Urinary bladder (tissue), 4 donors: ENCODE measurements at places on chromosomes 4 and X. TPM values are rescaled to one million over a fixed set of nuclear protein-coding genes. Genes with fewer than 3 reads are reported as not detected.
A peak's percentile ranks its signal among the peaks of the same experiment; 100 is the strongest.

- no peak for DNase-seq
Observed at GRCh38 chr4:128130621-128131020, 69.5 kb downstream of the LARP1B start.

The SLC9B1 gene
- 5.2 TPM for total RNA-seq

DNA sequence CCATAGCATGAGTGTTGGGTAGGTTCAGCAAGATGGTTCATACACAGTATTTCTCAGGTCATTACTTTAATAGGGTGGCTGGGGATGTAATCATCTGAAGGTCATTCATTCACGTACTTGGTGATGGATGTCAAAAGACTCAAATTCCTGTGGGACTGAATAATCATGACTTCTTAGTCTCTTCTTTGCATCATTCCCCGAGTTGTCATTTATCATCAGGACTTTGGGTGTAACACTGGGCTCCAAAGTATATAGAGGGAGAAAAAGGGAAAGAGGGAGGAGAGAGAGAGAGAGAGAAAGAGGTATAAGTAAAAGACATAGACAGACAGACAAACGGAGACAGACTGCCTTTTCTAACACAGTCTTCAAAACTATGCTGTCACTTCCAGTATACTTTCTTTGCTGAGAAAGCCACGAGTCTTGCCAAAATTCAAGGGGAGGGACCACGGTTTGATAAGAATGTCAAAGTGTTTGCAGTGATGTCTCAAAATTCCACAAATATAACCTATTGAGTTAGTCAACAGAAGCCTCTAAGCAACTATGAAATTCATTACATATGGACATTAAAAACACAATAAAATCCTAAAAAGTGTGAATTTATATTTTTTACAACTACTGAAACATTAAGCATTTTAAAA is 55.9 kb downstream of the UGT2A3 start:
- DNase-seq: no peak

GRCh38 chr4:165502916-165503907 is 124.4 kb downstream of the CPE start:
- DNase-seq: no peak

GRCh38 chrX:47170861-47171692 is 22.6 kb upstream of the UBA1 start:
- no peak for DNase-seq

- DNase-seq: no peak
Observed at GRCh38 chr4:88010966-88011365, 3.5 kb downstream of the PKD2 start.

- DNase-seq: no peak
Observed at GRCh38 chr4:75099321-75099720, 166.4 kb downstream of the PARM1 start.

The IL15 gene
- 5.9 TPM for total RNA-seq

DNA sequence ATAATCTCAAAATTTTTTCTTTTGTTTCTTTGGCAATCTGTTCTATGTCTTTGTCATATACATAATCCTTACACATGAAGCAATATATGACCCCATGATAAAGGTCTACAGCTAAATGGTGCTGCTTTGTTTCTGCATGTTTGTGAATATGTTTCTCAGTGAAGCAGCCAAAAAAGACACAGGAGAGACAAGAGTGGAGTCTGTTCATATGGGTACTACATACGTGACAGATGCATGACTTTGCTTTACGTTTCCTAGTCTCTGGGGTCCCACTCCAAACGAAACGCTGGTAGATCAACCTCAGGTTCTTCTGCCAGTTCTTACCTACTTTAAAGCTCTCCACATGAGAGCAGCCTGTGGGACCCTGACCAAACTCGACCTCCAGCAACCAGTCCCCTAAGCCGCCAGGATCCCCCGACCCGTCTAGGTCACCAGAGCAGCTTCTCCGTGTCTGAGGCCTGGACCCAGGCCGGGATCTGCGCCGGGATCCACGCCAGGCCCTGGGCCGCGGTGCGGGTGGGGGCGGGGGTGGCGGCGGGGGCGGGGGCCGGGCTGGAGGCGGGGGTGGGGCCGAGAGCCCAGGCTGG is 1.5 kb downstream of the USP51 start:
- DNase-seq: peak; percentile 2

GRCh38 chr4:24980064-24980690 is 50.6 kb downstream of the LGI2 start:
- peak; percentile 37 for DNase-seq

- no peak for DNase-seq
Observed at GRCh38 chr4:151960449-151961230, 199.8 kb upstream of the GATB start.

DNA sequence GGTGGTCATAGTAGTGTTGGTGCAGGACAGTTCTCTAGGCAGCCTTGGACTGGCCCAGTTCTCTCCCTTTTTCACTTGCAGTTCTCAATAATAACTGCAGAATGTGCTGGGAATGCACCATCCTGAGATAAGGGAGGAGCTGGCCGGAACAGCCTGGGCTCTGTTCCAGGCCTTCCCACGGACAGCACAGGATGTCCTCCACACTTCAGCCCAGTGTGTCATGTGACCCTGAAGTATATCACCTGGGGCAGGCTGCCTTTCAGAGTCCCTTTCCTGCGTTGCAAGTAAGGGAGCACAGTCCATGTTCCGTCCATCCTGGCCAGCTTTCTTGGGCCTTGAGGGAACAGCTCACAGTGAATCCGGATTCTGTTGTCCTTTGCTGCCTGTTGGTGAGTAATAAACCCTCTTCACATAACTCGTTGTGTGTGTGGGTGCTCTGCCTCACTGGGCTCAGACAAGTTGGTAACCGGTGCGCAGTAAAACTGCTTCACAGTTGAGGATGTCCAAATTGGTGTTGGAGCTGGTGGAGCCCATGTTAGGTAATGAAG is 32.3 kb upstream of the BBS12 start:
- DNase-seq: peak; percentile 41

DNA sequence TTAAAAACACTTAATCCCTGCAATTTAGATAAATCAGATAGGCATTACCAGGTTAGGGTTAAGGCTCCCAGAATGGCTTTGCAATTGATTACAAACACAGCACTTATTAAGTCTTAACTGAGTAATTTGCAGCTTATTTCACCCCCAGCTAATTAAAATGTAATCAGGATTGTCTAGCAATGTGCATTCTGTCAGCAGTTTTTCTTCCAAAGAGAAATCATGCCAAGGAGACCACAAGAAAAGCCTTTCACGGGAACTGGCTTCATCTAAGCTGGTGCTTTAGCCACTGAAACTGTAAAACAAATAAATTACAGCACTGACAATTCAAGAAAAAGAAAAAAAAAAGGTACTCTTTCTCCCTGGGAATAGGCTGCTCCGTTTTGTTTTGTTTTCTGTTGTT is 2.1 kb downstream of the ANOS1 start:
- no peak for DNase-seq

- no peak for DNase-seq
Observed at GRCh38 chrX:107742700-107743191, 32.8 kb downstream of the TSC22D3 start.

- no peak for DNase-seq
Observed at GRCh38 chr4:66376921-66377320, 706.6 kb upstream of the EPHA5 start.

DNA sequence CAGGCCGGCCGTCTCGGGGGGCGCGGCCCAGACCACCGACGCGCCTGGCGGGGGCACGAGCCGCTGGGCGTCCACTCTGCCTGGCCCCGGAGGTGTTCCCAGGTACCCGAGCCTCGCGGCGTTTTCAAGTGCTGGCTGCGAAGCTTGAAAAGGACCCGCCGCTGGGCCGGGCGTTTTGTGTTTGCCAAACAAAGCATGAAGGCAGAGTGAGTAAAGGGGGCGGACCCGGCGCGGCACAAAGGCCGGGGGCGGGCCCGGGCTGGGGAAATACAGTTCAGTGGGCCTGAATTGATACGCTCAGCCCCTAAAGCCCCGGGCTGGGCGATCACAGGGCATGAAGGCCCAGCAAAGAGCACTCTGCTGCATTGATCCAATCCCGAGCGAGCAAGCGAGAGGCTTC is 65.4 kb downstream of the SOX3 start:
- DNase-seq: no peak

The BTK gene
- total RNA-seq: 7.6 TPM

The RHOXF2 gene
- total RNA-seq: not detected

DNA sequence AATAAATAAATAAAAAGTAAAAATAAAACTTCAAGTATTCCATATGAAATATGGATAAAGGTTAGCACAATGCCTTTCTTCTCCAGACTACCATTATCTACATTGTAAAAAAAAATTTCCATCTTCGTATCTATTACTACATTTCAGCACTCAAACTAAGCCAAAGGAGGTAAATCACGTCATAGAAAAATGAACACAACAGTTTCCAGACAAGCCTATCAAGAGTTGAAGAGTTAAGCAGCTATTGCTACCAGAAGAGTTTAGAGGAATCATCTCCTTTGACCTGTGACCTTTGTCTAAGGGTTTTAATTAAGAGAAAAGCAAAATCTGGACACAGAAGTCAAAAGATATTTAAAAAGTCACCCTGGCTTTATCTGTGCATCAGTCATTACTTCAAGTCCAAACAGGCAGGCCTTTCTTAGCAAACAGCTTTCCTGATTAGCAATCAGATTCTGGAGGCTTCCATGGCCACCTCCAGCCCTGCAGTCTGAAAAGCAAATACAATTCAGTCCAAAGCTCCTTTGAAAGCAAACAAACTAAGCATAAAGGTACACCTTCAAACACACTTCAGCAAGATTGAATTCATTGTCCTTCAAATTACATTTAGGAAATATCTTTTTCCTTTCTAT is 82.2 kb downstream of the APBB2 start:
- no peak for DNase-seq

- no peak for DNase-seq
Observed at GRCh38 chrX:28802625-28803024, 215.4 kb downstream of the IL1RAPL1 start.

The TRIM60 gene
- total RNA-seq: not detected

DNA sequence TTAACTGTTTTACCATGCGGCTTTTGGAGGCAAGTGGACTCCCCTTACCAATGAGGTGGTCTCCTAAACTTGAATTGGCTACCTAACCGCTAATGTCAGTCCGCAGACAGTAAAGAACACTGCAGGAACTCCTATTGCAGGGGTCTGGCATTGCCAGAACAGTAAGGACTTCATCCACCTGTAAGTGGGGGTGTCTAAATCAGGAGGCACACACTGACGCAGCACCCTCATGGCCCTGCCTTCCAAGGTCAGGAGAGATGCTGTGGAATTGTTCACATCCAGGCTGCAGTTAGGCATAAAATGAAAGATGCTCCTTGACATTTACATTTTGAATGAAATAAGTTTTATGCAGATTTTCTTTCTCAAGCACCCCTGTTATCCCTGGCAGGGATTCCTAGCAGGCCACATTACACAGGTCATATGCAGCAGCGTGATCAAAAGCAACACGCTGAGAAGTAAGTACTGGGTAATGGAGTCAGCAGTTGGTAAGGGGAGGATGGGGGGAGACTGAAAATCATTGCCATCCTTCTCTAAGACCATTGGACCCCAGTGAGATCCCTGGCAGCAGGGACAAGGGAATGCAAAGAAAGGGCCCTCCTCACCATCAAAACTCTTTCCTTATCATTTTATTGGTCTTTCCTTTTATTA is 3.8 kb downstream of the PPARGC1A start:
- DNase-seq: no peak

DNA sequence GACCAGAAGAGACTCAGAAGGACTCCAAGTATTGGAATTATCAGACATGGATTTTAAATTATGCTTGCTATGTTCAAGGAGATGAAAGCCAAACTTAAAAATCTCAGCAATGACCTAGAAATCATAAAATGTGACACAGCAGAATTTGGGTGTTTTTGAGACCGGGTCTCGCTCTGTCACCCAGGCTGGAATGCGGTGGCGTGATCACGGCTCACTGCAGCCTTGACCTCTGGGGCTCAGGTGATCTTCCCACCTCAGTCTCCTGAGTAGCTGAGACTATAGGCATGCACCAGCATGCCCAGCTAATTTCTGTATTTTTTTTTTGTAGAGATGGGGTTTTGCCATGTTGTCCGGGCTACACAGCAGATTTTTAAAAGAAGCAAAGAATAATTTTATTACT is 12.7 kb downstream of the TAB3 start:
- no peak for DNase-seq

DNA sequence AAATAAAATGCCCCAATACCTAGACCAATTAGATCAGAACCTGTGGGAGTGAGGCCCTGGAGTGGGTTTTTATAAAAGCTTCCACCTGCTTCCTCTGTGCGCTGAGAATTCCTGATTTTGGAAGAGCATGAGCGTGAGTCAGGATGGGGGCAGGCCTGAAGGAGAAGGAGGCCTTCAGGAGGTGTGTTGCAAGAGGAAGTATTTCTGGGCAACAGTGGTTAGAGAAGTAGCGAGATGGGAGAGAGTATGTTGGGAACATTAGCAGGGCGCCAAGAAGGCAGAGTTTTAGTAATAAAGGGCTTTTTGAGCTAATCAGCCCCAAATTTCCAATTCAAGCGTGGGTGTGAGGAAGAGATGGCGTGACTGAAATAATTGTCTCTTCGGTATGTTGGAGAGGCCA is 349.8 kb downstream of the UNC5C start:
- no peak for DNase-seq

DNA sequence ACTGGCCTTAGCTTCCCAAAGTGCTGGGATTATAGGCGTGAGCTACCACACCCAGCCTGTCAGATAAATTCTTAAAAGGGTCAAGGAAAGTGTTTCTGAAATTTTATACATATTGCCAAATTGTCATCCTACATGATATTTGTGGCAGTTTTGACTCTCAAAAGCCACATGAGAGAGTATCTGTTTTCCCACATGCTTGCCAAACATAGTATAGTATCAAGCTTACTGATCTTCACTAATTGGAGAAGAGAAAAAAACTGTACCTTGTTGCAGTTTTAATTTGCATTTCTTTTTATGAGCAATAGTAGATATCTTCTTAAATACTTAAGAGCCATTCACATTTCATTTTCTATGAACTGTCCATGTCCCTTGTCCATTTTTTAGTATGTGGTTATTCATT is 83.6 kb downstream of the TET2 start:
- no peak for DNase-seq

DNA sequence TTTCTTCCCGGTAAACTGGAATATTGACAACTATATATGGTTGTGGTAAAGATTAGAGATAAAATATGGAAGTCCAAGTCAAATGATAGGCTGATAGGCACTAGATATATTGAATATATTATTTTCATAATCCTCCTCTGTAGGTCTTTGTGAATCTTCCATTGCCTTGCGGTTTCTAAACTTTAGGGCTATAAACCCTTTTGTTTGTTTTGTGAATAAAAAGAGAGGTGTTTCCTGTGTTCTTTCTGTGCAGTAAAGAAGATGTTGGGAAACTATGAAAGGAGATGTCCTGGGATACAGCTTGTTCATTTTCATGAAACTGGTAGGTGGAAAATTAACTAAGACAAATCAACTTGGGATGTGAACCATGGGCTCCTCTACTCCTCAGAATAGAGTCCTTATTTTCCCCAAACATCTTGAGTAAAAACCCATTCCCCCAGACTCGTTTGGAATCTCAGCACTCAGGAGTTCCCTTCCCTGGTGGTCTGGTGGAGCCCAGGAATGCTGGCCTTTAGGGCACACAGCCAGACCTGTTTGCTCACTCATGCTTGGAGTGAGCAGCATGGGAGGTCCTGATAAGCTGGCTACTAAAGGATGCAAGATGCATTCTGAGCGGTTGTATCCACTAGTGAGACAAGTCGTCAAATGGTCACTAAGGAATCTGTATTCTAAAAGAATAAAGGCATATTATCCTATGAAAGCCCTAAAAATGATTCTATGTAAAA is 22.2 kb downstream of the PRDM8 start:
- DNase-seq: no peak
